Natural killer cell (primary cell): ENCODE measurements at places on chromosomes 16 and 17. TPM values are rescaled to one million over a fixed set of nuclear protein-coding genes. Genes with fewer than 3 reads are reported as not detected.
A peak's percentile ranks its signal among the peaks of the same experiment; 100 is the strongest.

DNA sequence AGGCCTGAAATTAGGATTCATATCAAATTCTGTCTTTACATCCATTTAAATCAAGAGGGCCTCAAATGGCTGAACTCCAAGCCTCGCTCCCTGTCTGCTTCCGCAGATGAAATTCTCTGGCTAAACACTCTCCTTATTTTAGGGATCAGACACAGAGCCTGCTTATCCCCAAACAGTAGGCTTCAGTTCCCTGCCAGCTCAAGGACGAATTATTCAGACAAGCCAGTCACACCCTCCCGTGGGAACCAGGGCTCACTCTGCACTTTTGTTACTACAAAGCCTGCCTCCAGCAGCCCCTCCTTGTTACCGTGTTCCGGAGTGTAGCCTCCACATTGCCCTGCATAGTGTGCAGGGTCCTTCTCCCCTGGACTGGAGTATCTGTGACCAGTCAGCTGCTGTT is 46.6 kb upstream of the LCMT1 start:
- H3K36me3 ChIP-seq, result no peaks in the 10 kb centered on the region
- H3K4me3 ChIP-seq, result no peak overlapping the region
- H3K27ac ChIP-seq, result no peak overlapping the region
- peaks cover 61% of the 10 kb centered on the region for H3K4me1 ChIP-seq

GRCh38 chr16:71915350-71915749 is 20.0 kb downstream of the IST1 start:
- H3K27ac ChIP-seq, result peak overlapping the region; percentile 1
- no peak overlapping the region for H3K4me3 ChIP-seq
- no peak for DNase-seq
- peaks cover 40% of the 10 kb centered on the region for H3K36me3 ChIP-seq

DNA sequence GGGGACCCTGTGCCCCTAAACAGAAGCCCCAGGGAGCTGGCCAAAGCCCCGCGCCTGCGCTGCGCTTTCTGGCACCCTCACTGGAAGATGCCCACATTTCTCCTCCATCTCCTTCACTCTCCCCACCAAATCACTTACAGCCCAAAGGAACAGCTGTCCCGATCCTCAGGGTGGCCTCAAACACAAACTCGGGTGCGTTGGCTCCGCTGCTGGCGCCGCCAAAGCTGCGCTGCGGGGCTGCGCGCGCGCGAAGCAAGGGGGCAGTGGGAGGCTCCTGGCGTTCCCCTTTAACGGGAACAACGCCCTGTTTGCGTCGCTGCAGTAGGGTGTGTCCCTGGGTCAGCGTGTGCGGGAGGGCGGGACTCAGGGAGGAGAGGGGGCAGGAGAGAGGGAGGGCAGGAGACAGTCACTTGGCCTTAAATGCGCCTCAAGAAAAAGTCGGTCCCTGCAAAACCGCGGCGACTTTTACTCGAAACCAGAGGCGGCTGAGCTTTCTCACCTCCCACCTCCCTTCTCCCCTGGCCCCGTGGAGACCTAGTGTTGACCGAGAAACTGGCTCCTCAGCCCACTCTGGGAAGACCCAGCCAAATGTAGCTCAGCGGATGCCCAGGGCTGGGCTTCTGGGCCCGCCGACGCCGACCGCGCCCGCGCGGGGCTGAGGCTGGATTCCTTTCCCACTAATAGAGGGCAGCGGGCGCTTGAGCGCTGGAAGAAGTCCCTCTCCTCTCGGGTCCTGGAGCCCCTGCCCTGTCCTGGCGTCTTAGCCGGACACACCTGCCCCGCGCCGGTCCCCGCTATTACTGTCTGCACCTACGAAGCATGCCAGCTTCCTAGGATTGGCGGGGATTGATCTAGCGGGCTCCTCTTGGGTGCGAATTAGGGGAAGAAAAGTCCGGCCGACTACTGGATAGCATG is 2.6 kb downstream of the PMP22 start:
- H3K4me1 ChIP-seq, result peaks cover 12% of the 10 kb centered on the region
- H3K4me3 ChIP-seq, result no peak overlapping the region
- DNase-seq, result no peak
- no peak overlapping the region for H3K27ac ChIP-seq
- H3K27me3 ChIP-seq, result peaks cover 18% of the 10 kb centered on the region

GRCh38 chr17:3693829-3694231 is 2.1 kb downstream of the P2RX5 start:
- peaks cover 2% of the 10 kb centered on the region for H3K36me3 ChIP-seq
- peaks cover 3% of the 10 kb centered on the region for H3K27me3 ChIP-seq
- H3K4me3 ChIP-seq, result peak overlapping the region; percentile 60
- peaks cover 68% of the 10 kb centered on the region for H3K4me1 ChIP-seq
- DNase-seq, result peak; percentile 61

- DNase-seq, result no peak
- H3K4me1 ChIP-seq, result no peaks in the 10 kb centered on the region
Observed at GRCh38 chr17:5943232-5943631, 126.9 kb upstream of the WSCD1 start.

DNA sequence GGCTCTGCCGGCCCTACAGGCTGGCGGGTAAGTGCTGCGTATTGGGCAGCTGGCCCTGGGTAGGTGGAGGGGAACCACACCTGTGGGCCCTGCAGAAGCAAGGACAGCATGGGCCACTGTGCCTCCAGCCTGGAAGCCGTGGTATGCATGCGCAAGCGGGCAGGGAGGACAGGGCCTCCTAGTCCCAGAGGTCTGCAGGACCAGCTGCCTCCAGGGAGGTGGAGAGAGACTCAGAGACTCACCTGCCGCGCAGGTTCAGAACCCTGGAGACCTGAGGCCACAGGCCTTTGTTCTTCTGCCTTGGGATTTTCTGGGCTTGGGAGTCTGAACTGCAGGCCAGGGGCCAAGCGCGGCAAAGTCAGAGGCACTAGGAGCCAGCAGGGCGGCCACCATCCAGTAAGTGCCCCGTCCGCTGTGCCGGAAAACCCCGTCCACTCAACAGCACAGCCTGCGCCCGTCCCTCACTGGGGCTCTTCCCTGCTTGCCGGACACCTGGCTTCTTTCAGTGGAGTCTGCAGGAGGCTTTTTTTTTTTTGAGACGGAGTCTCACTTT is 8.8 kb upstream of the RAB40C start:
- no peak overlapping the region for H3K27ac ChIP-seq
- no peak for DNase-seq
- peaks cover 8% of the 10 kb centered on the region for H3K4me1 ChIP-seq
- H3K4me3 ChIP-seq, result no peak overlapping the region
- no peaks in the 10 kb centered on the region for H3K36me3 ChIP-seq
- no peaks in the 10 kb centered on the region for H3K27me3 ChIP-seq

DNA sequence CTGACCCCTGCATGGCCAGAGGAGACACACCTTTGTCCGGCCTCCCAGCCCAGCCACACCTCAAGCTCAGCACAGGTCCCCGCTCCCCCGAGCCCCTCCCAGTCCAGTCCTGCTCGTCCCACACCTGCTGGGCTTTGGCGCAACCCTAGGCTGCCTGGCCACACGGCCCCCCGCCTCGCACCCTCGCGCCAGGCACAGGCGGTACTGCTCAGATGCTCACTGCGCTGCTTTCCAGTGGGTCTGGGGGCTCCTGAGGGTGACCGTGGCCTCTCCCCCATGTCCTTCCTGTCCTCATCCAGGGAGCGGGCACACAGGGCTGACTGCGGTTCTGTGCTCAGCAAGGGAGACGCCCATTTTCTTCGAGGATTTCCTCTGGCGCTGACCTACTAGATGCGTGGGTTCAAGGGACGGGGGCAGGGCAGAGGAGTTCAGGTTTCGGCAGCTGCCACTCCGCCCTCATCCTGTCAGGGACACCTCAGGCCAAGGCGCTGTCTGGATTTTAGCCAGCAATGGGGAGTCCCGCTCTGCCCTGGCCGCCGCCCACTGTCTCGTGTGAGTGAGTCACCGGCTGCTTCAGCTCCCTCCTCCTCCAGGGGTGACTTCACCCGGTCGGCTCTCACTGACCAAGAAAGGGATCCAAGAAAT is 118.0 kb upstream of the ZNF469 start:
- H3K27ac ChIP-seq, result no peak overlapping the region
- no peaks in the 10 kb centered on the region for H3K27me3 ChIP-seq
- peak; percentile 57 for DNase-seq
- H3K36me3 ChIP-seq, result no peaks in the 10 kb centered on the region
- peaks cover 14% of the 10 kb centered on the region for H3K4me1 ChIP-seq

- peaks cover 27% of the 10 kb centered on the region for H3K36me3 ChIP-seq
- H3K27ac ChIP-seq, result no peak overlapping the region
- no peak overlapping the region for H3K4me3 ChIP-seq
- H3K4me1 ChIP-seq, result no peaks in the 10 kb centered on the region
Observed at GRCh38 chr17:69523244-69523861, 108.9 kb downstream of the MAP2K6 start.

GRCh38 chr16:28112908-28113307 is 49.4 kb upstream of the GSG1L start:
- no peak for DNase-seq
- H3K4me3 ChIP-seq, result no peak overlapping the region
- no peaks in the 10 kb centered on the region for H3K27me3 ChIP-seq
- H3K36me3 ChIP-seq, result peaks cover 88% of the 10 kb centered on the region

GRCh38 chr17:78225088-78225865 is 6.2 kb upstream of the TMEM235 start:
- DNase-seq, result no peak
- H3K4me1 ChIP-seq, result no peaks in the 10 kb centered on the region
- H3K27me3 ChIP-seq, result peaks cover 2% of the 10 kb centered on the region
- H3K36me3 ChIP-seq, result no peaks in the 10 kb centered on the region

- peaks cover 3% of the 10 kb centered on the region for H3K27me3 ChIP-seq
- no peak for DNase-seq
- no peak overlapping the region for H3K4me3 ChIP-seq
- no peaks in the 10 kb centered on the region for H3K36me3 ChIP-seq
- H3K4me1 ChIP-seq, result peaks cover 9% of the 10 kb centered on the region
Observed at GRCh38 chr16:87540897-87541146, 48.0 kb upstream of the ZCCHC14 start.

DNA sequence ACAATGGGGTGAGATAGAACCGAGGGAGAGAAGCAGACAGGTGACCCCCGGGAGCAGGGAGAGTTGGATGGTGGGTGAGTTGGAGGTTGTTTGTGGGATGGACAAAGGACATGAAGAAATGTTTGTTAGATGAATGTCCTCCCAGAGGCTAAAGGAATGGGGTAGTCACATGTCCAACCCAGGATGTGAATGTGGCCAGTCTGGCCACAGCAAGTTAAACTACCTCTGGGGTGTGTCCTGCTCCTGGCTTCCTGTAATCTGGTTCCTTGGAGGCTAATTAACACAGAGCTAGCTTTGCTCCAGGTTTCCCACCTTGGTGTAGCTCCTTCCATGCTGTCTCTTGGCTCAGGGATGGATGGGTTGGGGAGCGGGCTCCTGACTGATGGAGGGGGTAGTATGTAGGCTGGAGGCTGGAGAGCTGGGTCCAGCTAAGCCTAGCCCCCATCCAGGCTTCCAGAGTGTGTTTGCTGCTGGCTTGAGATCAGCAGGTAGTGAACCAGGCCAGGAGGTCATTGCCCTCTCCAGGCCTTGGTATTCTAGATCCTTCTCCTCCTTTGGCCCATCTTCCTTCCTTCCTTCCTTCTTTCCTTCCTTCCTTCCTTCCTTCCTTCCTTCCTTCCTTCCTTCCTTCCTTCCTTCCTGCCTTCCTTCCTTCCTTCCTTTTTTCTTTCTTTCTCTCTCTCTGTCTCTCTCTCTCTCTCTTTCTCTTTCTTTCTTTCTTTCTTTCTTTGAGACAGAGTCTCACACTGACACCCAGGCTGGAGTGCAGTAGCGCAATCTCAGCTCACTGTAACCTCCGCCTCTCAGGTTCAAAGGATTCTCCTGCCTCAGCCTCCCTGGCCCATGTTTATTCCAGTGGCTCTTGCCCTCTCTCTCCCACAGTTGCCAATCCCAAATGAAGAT is 28.0 kb upstream of the UBE2G1 start:
- H3K36me3 ChIP-seq, result no peaks in the 10 kb centered on the region
- no peak overlapping the region for H3K27ac ChIP-seq
- H3K4me3 ChIP-seq, result no peak overlapping the region

DNA sequence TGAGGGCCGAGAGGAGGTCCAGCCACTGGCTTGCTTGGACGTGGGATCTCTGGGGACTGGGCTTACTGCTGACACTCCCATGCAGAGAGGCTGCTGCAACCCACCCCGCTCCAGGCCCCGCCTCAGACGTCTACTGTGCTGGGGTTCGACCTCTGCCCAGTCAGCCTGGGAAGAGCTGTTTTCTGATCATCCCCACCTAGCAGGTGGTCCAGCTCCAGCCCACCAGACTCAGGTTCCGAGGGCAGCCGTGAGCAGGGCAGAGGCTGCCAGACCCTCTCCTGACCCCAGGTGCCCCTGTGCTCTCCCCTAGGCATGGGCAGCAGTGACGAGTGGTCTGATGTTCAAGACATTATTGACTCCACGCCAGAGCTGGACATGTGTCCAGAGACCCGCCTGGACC is 23.4 kb downstream of the NME3 start:
- peaks cover 62% of the 10 kb centered on the region for H3K36me3 ChIP-seq

GRCh38 chr16:47873434-47873833 is 282.4 kb downstream of the ABCC12 start:
- H3K27me3 ChIP-seq, result no peaks in the 10 kb centered on the region
- H3K36me3 ChIP-seq, result no peaks in the 10 kb centered on the region
- DNase-seq, result no peak

The SLC25A10 gene
- total RNA-seq, result 6.3 TPM

The KRT28 gene
- not detected for total RNA-seq

The SRL gene
- total RNA-seq, result not detected
